ENCODE measurements at places on chromosomes 12 and 14.

DNA sequence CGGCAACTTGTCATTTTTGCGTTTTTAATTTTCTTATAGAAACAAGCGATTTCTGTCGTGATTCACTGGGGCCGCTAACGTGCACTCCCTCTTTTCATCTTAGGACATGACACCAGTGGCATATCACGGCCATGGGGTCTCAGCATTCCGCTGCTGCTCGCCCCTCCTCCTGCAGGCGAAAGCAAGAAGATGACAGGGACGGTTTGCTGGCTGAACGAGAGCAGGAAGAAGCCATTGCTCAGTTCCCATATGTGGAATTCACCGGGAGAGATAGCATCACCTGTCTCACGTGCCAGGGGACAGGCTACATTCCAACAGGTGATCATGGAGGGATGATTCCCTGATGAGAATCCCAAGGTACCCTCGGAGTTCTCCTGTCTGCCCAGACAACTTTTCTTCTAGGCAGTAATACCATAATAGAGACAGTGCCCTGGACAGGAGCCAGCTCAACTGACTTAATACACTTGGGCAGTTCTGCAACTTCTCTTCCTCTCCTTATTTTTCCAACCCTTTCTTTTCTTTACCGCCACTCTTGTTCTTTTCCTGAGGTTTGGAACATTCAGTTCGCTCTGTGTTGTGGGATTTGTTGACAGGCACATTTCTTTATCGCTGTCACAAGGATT lies 821 bp downstream of the TMEM106C start:
- peak; percentile 19 for DNase-seq

- no peak for DNase-seq
These were observed 97.3 kb upstream of the RBM19 start for GRCh38 chr12:114063435-114063834.

- no peak for DNase-seq
These were observed 18.7 kb downstream of the GRIN2B start for GRCh38 chr12:13962699-13963098.

DNA sequence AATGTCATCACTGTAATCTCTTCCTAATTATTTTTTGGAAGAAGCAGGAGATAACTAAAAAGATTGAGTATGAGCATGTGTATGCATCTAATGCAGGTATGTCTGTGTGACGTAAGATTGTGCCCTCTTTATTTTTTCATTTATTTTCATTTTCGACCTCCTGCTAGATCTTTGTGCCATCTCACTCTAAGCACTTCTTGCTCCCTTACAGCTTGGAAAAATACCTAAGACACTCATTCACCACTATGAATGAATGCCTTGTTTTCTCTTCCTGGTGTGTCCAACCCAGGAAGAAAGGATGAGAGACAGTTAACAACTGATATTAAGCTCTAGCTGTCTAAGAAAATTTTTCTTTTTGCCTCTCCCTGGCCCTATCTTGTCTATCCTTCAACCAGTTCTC lies 76.8 kb upstream of the CISTR start:
- DNase-seq = no peak

DNA sequence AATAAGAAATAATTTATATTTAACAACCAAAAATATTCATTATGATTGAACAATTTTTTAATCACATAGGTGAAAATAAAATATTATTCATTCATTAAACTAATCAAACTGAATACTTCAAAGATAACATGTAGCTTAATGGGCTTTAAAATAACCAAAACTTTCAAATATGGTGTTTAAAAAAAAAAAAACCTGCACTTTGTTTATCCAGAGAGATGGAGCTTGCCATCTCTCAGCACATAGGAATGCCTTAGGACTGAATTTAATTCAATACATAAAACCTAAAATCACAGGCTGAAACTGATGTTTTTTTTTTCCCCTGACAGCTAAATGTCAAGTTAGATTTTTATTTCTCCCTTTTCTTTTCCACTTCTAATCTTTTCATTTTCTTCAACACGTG lies 14.4 kb upstream of the CCER1 start:
- no peak for DNase-seq

- DNase-seq = no peak
These were observed 473.5 kb downstream of the ETNK1 start for GRCh38 chr12:23098517-23098916.

Measured in stimulated activated CD4-positive, alpha-beta T cell treated with anti-CD3 and anti-CD28 coated beads, Interleukin-4, amount 100 ng/mL, for 24 hours (primary cell).